Stimulated activated CD4-positive, alpha-beta T cell treated with anti-CD3 and anti-CD28 coated beads, Interleukin-2, amount 100 ng/mL, for 4 hours (primary cell): ENCODE measurements at places on chromosomes 3 and 15.

DNA sequence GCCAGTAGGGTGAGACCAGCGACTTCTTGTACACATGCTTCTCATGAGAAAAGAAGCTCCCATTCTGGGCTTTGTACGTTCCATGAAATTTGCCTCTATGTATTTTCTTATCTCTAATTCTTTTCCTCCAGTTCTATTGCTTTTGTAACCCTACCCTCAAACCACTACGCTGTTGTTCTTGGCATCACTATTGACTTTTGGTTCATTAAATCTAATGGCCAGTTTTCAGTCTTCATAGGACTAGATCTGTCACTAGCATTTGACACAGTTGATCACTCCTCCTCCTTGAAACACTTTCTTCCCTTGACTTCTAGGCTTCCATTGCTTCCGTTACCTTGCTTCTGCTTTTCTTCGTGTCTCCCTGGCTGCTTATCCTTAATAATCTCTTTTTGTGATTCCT is 121.7 kb upstream of the GOLGA6L4 start:
- DNase-seq: no peak

DNA sequence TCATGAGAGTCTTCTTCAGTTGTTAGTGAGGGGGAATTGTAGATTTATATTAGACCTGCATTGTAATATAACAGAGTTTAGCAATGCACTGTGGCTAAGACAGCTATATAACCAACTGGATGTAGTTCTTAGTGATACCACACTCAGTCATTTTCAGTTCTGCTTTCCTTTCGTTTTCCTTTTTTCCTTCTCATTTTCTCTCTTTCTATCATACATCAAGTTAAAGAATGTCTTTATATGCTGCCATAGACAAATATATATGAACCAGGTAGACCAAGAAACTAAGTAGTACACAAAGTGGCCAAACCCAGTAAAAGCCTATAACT is 43.7 kb upstream of the CD47 start:
- no peak for DNase-seq

GRCh38 chr3:102090721-102091045 is 241.4 kb downstream of the NFKBIZ start:
- DNase-seq: no peak

- peak; percentile 28 for DNase-seq
Observed at GRCh38 chr15:68352401-68353062, 75.0 kb downstream of the FEM1B start.

GRCh38 chr3:140085001-140085400 is 150.0 kb downstream of the CLSTN2 start:
- no peak for DNase-seq

- DNase-seq: no peak
Observed at GRCh38 chr3:97350971-97351370, 413.6 kb upstream of the ARL6 start.

GRCh38 chr3:186097317-186097662 is 11.6 kb downstream of the ETV5 start:
- DNase-seq: no peak

DNA sequence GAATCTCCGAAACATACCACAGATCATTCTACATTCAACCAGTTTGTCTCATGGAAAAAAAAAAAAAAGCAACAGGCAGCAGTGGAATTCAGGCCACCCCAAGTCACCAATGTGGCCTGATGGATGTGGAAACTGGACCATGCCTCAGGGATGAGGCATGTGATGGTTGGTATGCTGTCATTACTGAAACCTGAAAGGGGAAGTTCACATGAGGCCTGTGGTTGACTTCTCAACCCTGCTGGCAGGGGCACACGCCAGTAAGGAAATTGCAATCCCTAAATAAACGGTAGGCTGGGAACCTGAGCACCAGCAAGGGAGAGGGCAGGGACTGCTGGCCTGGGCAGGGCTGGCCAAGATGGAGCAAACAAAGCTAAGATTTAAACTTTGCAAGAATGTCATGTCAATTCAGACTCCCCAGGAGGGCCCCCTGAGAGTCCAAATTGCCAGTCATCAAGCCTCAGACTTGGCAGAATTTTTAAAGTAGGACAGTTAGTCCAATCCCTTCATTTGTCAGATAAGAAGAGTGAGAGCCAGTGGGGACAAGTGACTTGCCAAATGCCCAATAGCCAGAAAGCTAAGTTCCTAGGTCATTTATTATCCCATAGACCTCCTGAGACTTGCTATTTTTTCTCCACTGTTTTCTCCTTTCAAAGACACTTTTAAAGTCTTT is 310.4 kb downstream of the ERC2 start:
- no peak for DNase-seq

GRCh38 chr15:48681353-48681752 is 35.8 kb upstream of the FBN1 start:
- DNase-seq: no peak

GRCh38 chr3:46947981-46948791 is 28.4 kb downstream of the CCDC12 start:
- peak; percentile 45 for DNase-seq

DNA sequence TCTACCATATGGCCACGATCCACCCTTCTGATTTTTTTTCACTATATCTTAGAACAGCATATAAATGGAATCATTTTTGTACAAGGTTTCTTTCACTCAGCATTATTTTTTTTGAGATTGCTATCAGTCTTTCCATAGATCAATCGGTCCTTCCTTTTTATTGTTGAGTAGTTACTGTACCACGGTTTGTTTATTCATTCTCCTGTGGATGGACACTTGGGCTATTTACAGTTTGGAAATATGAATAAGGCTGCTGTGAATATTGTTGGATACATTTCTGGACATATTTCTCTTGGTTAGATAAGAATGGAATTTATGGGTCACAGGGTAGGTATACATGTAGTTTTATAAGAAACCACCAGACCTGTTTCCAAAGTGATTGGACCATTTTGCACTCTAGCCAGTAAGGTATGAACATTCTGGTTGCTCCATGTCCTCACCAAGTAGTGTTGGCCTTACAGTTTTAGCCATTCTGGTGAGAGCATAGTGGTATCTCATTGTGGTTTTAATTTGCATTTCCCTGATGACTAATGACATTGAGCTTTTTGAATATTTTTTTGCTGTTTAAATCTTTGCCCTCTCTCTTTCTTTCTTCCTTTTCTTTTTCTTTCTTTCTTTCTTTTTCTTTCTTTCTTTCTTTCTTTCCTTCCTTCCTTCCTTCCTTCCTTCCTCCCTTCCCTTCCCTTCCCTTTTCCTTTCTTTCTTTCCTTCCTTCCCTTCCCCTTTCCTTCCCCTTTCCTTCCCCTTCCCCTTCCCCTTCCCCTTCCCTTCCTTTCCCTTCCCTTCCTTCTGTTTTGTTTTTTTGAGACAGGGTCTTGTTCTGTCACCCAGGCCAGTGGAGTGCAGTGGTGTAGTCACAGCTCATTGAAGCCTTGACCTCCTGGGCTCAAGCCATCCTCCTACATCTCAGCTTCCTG is 49.2 kb downstream of the LRRK1 start:
- no peak for DNase-seq

DNA sequence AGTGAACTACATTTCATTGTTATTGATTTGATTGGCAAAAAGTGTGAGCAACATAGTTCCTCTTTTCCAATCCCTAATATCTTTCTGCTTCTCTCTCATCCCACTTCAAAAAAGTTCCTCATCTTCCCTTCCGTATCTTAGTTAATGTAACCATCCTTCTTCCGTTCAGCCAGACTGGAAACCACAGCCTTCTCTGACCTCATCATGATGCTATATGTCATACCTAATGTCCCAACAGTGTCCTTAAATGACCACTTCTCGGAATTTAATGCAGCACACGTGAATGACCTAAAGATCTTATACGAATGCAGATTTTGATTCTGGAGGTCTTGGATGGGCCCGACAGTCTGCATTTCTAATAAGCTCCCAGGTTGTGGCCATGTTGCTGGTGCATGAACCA is 320.3 kb upstream of the SATB1 start:
- DNase-seq: no peak

DNA sequence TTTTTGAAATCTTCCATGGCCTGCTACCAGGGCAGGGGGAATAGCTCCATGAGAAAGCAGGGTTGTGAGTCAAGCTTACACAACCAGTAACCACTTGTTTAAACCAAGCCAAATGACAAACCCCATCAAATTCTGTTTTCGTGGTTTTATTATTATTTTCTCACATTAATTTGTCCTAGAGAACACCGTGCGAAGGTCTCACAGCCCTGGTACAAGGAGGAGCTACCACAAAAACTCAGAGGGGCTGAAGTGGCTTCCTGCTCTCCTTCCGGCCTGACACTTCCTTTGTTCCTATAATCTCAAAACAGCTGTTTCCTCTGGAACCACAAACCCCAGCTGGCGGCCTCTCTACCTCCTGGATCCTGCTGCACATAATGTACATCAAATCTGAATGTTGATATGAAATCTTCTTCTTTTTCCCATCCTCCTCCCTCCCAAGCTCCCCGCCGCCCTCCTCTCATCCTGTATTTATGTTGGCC is 375.9 kb downstream of the MCTP2 start:
- DNase-seq: no peak

GRCh38 chr15:74193299-74193718 is 9.3 kb downstream of the STRA6 start:
- DNase-seq: no peak

DNA sequence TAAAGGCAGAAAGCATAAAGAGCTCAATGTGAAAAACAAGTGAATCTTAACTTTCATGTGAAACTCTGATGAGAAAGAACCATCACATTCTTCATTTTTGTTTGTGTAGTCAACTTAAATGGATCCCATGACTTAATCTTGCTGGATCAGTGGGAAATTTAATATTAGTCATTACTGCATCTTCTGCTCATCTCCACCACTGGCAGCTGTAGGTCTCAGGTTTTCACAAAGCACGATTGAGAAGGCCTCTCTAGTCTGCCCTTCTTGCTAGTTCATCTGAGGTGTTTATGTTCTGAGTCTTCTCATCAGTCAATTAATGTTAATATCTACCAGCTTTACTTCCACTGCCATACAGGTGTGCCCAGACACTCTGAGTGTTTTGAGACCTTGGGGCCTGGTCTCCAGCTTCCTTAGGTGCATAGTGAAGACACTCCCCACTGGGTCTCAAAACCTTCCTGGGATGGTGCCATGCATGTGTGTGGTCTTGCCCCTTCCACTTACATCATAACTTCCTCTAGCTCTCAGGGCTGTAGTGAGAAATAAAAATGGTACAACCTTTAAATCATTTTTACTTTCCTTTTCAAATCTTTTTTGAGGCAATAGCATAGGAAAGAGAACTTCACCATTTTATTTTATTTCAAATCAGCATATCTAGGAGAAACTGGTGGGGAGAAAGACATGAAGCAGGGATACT is 421.6 kb upstream of the CBLB start:
- DNase-seq: no peak

DNA sequence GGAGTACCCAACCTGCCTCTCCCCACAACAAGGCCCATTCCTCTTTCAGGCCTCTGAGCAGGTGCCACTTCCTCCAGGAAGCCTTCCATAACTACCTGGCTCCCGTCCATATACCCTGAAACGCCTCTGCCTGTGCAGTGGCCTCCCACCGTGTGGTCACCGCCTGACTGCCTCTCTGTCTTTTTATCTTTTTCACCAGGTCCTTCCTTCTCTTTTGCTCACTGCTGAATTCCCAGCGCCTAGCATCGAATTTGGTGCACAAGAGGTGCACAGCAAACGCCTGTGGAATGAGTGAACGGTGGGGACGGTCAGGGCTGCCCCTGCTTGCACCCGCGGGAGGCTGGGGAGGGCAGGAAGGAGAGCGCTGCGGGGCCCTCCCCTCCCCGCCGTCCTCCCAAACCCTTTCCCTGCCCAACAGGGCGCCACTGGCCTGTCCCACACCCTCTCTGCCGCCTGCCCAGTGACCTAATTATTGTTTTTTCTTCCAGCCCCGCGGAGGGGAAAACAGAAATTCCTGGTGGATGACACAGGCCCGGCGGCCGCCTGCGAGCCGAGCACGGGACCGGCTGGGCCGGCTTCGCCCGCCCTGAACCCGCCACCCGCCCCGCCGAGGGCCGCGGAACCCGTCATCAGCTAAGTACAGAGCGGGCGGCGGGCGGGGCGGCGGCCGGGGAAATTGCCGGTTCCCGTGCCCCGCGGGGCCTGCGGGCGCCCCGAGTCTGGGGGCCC is 140.1 kb downstream of the SMAD6 start:
- DNase-seq: no peak

DNA sequence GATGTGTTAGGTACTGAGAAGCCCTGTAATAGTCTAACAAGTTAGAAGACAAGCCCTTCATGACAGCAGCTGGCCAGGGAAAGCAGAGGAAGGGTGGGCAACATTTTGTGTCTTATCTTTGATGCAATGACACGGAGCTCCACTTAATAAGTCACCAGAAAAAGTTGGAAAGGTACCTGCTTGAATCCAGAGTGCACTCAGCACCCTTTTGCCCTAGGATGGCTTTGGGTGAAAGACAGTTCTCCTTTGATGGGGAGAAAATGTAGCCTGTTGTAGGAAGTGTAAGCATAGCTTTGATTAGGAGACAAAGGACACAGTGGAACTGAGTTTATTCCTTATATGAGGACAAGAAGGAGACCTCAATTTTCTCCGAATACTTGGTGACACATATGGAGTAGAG is 137.0 kb downstream of the ARPP21 start:
- DNase-seq: no peak

DNA sequence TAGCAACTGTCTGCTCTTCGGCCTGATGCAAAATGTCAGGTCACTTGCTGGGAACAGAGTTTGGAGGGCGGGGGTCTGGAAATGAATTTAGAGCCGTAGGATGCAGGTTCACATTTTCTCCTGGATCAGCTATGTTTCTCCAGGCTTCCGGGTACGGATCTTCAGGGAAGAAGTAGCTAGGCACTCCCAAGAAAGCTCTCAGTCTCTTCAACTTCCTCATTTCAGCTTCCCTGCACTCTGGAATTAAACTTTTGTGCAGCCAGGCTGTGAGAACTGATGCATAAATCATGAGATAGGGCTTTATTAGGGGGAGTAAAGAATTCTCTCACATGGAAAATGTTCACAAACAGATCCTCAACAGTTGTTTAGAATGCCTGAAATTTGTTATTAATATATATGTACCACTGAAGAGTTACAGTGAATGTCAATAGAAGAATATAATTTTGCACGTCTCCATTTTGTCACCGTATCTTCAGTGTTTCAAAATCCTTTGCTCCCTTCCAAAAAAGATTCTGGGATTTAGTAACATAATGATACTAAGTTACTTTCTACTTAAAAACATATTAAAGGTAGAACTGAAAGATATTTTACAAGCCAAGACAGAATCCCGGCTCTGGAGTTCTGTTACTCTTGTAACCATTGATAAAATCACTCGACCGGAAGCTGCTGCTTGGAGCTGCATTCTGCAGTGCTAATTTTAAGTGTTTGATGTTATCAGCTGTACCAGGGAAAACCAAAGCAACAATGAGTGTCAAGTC is 178.5 kb upstream of the P2RY1 start:
- no peak for DNase-seq

GRCh38 chr15:64623347-64623996 is 151.9 kb downstream of the RBPMS2 start:
- peak; percentile 24 for DNase-seq

- DNase-seq: no peak
Observed at GRCh38 chr3:4416961-4417360, 50.1 kb downstream of the SUMF1 start.

GRCh38 chr3:126947429-126947828 is 35.5 kb upstream of the PLXNA1 start:
- no peak for DNase-seq

- peak; percentile 29 for DNase-seq
Observed at GRCh38 chr3:132535575-132536441, 61.3 kb upstream of the ACKR4 start.
